Right renal cortex interstitium (tissue), 3 donors: ENCODE measurements at places on chromosomes 6 and 20. TPM values are rescaled to one million over a fixed set of nuclear protein-coding genes. Genes with fewer than 3 reads are reported as not detected.

FOXF2 gene
- 0.08 TPM for polyA plus RNA-seq

TSPO2 gene
- polyA plus RNA-seq: 0.44 TPM

GJA10 gene
- polyA plus RNA-seq: not detected

EYS gene
- 0.51 TPM for polyA plus RNA-seq

RNF217 gene
- 14.9 TPM for polyA plus RNA-seq

CST5 gene
- 0.97 TPM for polyA plus RNA-seq

FAM229B gene
- 45.4 TPM for polyA plus RNA-seq

ADGB gene
- 0.75 TPM for polyA plus RNA-seq

PARD6B gene
- 26.7 TPM for polyA plus RNA-seq

DNA sequence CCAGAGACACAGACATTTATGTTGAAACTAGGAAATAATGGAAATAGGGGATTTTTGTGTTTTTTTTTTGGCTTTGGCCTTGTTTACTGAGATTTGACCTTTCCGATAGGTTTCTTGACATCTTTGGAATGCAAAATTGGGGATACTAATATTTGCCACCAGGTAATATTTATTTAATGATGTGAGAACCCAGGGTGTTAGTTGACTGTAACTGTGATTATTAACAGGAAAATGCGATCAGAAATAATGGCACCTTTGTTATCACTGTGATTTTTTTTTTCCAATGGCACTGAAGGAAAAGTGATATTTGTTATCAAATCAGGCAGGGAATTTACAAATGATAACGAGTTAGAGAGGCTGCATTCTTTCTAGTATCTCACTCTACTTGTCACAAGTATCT lies 330.5 kb downstream of the SOX4 start:
- DNase-seq: no peak

DNA sequence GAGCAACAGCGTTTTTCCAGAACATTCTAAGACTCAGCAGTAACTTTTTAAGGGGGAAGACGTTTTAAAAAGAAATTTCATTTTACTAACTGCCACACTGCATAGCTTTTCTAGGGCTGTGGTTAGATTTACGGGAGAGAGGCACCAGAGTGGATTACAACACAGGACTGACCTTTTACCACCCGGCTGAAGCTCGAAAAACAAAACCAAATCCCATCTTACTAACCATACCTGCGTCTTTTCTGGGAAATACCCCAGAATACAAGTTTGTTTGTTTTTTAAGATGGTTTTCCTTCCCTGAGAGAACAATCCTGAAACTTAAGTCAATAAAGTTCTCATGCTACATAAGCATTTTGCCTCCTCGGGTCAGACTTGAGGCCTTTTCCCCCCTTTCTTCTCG lies 209.3 kb upstream of the SOX4 start:
- DNase-seq: no peak

- DNase-seq: no peak
Observed at GRCh38 chr6:152206072-152206818, 398.8 kb downstream of the ESR1 start.

GRCh38 chr20:34271956-34272355 lies 30.7 kb downstream of the ASIP start:
- no peak for DNase-seq

DNA sequence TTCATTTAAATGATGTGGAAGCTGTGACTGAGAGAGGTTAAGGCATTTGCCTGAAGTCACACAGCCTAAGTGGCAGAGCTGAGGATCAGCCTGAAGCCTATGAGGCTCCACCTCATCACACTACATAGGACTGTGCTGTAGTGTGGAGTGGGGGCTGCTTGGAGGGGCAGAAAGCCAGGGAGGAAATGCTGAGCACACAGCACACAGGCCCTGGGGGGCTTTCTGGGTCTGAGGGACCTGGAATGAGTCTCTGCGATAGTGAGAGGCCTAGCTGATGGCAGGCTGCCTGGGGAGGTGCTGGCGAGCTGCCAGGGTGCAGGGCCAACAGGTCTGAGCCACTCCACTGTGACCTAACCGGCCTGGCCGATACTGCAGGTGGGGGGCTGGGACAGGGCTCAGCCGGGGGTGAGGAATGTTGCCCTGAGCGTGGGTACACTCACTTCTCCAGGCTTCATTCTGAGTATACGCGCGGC lies 2.2 kb upstream of the ARHGAP40 start:
- no peak for DNase-seq

- no peak for DNase-seq
Observed at GRCh38 chr6:132298344-132298949, 102.8 kb downstream of the MOXD1 start.

GRCh38 chr6:7088076-7088742 lies 19.6 kb upstream of the RREB1 start:
- DNase-seq: no peak

DNA sequence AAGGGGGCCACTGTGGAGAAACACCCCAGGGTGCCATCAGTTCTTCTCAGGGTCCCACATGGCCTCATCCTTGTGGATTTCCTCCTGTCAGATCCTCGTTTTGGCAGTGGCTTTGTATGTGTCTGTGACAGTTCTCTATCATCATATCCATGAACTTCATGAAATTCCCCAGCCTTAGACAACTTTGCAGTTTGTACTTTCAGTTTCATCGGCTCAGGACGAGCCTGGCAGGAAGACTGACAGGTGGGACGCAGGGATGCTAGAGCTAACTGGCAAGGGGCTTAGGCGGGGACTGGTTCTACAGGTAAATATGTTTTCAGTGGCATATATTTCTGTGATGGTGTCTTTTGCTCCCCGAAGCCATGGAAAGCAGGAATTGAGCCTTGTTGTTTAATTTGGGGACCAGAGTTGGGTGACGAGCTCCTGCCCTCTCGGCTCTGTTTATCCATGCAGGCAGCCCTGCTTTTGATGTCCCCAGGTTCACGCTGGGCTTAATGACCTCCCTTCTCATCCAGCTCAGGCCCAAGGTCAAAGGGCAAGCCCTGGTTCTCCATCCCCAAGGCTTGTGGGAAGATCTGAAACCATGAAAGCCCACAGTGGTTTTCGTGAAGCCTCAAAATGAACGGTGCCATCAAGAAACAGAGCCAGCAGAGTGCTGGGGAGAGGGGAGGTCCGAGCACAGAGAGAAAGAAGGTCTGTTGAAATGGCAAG lies 11.2 kb downstream of the SDCBP2 start:
- DNase-seq: no peak

DNA sequence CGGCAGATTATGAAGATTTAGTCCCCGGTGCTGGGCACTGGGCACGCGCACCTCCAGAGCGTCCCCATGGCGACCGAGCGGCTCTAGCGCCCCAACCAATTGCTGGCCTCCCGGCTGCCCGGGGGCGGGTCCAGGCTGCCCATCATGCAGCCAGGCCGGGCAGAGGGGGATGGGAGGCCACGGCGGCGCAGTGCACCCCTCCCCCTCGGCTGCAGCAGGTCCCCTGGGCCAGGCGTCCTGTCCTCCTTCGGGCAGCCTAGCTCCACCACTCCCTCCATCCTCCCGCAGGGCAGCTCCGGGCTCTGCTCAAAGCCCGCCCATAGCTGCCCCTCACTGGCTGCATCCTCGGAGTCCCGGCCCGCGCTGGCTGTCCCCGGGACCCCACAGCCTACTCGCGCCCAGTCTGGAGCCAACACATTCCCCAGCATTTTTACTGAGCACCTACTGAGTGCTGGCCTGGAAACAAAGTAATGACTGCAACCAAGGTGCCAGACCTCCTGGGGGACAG lies 99.4 kb downstream of the ASXL1 start:
- DNase-seq: peak; percentile 79

DNA sequence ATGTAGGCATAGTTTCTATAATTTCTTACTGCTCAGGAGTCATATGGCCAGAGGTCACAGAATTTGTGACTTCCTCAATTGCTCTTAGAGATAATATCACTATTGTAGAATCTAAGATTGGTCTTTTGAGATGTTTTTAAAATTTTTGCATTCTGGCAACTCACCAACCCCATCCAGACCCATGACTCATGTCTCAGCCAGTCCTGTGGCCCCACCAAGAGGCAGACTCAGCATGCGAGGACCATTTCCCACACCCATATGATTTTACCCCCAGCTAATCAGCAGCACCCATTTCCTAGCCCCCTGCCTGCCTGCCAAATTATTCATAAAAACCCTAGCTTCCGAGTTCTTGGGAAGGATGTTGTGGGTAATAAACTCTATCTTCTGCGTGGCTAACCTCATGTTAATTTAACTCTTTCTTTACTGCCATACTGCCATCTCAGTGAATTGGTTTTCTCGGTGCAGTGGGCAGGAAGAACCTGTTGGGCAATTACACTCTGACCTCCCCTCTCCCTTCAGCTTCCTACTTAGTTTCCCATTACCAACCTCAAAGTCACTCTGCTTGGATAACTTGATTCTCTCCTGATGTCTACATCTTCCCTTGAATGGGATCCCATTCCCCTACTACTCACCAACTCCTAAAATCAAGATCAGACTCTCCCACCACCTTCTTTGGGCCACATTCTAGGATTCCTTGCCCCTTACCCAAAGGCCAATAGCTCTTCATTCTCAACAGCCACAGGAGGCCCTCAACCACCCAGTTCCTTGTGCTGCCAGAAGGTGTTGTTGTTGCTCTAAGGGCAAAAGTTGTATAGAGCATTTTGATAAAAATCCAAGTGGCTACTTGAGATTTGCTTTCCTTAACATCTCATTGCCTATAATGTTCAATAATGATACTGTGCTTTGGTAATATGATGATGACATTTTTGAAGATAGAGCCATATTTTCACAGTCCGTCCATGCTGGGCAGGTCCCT lies 16.2 kb upstream of the IYD start:
- DNase-seq: no peak

- no peak for DNase-seq
Observed at GRCh38 chr20:32527052-32527446, 58.1 kb downstream of the NOL4L start.

DNA sequence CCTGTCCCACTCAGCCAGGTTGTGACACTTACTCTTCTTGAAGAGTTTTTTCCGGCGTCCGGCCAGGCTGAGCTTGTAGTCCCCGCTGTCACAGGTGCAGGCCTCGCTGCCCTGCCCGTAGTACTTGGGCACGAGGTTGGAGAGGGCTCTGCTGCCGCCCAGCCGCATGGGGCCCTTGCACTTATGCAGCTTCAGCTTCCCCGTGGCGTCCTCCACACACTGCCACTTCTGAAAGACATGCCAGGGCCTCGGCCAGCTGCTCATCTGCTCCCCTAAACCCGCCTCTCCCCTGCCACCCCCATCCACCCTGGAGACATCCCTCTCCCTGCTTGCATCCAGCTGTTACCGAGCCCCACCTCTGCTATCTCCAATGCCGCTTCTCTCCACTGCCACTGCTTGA lies 113.1 kb downstream of the SULF2 start:
- DNase-seq: no peak

DNA sequence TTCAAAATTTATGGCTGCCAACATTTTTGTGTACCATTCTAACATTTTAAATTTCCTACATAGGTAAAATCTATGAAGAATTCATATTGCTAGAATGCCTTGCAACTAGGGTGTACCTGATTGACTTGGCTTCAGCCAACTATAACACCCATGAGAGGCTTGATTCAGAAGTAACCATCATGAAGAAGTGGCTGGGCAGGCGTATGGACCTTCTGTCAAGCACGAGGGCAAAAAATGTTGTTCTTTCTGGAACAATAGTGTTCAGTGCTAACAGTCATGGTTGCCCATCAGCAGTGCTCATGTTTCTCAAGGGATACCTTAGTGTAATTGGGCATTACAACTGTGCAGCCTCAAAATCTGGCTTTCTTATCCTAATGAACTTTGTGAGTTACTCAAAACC lies 42.9 kb downstream of the ID4 start:
- DNase-seq: no peak
